ENCODE measurements at places on chromosomes 5 and 9.

GRCh38 chr9:107489687-107490605 lies at the start of gene KLF4:
KLF4 (minus strand) TSS chr9:107489769; CDS start chr9:107489172, 597 bp downstream.
- peak; percentile 97 for DNase-seq

DNA sequence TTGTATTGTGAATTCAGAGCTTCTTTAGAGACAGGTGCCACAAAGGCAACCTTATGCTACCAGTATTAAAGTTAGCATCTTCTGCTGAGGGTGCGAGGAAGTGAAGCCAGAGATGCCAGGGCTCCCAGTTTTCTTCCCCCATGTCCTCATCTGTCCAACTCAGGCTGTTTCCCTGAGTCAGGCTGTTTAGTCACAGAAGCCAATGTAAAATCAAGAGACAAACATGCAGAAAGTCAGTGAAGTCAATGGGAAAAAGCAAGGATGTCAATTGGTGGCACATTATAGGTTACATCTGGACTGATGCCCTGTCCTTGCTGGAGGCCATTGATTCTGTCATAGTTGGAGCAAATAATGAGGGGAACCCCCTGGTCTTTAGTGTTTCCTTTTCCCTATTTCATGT lies 168.5 kb downstream of the SAXO1 start:
- no peak for DNase-seq

DNA sequence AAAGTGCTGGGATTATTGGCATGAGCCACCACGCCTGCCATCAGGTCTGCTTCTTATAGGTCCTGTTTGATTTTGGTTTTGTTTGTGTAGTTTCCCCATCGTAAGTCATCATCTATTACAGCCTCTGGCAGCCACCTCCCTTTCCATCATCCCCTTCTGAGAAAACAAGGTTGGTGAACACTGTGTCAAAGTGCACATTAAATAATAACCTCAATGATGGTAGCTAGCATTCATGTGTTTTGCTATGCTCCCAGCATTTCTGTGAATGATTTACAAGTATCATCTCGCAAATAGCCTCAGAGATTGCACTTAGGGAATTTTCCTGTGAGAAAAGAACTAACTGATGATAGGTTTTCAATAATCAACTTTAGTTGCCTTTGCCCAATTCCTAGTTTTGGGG lies 9.9 kb downstream of the PRUNE2 start:
- DNase-seq, result no peak

- no peak for DNase-seq
Observed at GRCh38 chr5:143249851-143250250, 153.6 kb downstream of the NR3C1 start.

GRCh38 chr9:94899464-94900221 lies 173.1 kb downstream of the AOPEP start:
- no peak for DNase-seq

GRCh38 chr5:11992518-11992917 lies 88.3 kb upstream of the CTNND2 start:
- DNase-seq, result no peak

GRCh38 chr9:92414566-92414965 lies 9.7 kb downstream of the OMD start:
- DNase-seq, result no peak

- DNase-seq, result no peak
Observed at GRCh38 chr5:35554016-35554415, 63.6 kb upstream of the SPEF2 start.

GRCh38 chr5:102090770-102091169 lies 205.3 kb downstream of the SLCO4C1 start:
- no peak for DNase-seq

GRCh38 chr5:983238-983524 lies 25.4 kb upstream of the NKD2 start:
- no peak for DNase-seq

GRCh38 chr5:24080046-24080445 lies 564.7 kb downstream of the CDH10 start:
- DNase-seq, result no peak

- no peak for DNase-seq
Observed at GRCh38 chr5:75021219-75021618, 31.1 kb downstream of the GCNT4 start.

DNA sequence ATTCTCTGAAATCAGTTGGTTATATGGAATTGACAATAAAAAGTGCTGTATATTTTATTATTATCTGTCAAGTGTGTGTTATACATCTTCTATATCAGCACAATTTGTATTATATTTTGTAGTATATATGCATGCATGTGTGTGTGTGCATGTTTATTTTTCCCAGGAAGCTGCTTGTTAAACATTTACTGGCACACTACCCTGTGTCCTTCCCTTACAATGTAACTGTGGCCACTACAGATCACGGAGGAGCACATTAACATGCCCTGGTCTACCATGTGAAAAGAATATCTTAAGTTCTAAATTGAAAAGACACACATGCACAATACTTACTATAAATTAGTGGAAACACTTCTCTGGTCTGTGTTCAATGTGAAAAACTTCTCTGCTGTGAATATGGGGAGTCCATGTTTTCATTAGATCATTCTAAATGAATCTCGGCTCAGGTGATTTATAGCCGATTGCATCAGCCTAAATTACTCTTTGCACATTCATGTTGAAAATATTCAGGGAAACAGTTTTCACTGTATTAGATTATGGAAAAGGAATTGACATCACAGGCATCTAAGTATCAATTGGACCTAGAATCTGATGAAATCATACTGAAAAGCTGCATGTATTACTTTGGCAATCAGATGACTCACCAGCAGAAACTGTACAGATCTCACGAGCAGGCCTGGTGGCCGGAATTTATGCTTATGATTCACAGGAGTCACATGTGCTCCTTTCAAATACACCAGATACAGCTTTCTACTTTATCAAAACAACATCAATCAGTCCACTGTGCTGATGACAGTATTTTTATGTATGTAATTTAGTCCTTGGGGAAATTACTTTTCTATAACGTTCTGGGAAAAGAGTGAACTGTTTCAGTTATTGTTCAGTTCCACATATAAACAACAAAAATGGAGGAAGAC lies 39.4 kb downstream of the LURAP1L start:
- no peak for DNase-seq

- no peak for DNase-seq
Observed at GRCh38 chr5:42753099-42753498, 3.5 kb upstream of the CCDC152 start.

DNA sequence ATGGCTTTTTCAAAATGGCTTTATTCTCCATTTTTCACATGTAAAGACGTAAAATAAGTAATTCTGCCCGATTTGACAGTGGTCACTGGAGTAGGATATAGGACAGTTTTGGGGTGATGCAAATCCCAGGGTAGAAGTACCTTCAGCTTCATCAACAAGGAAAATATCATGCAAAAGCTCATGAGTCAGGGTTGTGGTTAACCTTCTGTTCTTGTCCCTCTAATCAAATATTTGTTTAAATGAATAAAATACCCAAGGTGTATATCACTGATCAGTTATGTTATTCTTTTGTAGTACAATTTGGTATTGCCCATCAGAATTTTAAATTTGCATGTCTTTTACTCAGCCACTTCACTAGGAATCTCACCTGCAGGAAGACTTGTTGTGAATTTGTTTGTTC lies 40.0 kb downstream of the FBXL7 start:
- no peak for DNase-seq

GRCh38 chr9:106075236-106075959 lies 381.1 kb downstream of the TMEM38B start:
- DNase-seq, result no peak

GRCh38 chr5:112863549-112863948 lies 2.5 kb downstream of the SRP19 start:
- no peak for DNase-seq

- no peak for DNase-seq
Observed at GRCh38 chr9:79610019-79610631, 38.4 kb downstream of the TLE4 start.

DNA sequence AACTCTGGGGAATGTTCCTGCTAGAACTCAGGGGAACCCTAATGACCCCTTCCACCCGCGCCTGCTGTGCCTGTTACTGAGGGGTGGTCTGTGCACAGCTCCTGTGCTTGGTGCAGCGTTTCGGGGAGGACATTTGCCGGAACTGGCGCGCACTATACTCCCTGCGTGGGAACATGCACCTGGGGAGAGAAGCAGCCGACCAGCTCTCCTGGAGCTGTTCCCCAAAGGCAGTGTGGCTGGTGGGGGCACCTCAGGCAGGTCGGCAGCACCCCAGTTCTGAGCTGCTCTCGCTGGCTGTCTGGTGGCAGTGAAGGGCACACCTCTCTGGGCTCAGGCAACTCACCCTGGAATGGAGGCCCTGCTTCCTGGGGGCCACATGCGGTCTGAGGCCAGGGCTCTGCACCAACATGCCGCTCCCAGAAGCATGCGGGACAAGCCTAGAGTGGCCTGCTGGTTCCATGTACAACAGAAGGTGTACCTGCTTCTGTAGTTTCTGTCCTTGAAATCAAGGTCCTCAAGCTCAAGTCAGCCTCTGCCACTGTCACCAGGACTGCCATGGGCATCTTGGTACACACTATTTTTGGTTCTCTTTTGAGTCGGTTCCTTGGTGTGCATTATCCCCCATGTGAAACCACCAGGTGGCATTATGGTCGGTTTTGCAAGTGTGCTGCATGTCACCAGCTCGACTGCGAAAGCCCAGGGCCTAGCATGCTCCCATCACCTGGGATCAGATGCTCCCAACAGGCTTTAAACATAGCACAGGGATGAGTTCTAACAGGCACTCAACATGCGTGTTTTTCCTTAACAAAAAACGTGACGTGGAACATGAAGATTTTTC lies 7.8 kb upstream of the MRNIP start:
- no peak for DNase-seq

- DNase-seq, result no peak
Observed at GRCh38 chr9:75418518-75418917, 330.2 kb downstream of the OSTF1 start.
